ENCODE measurements at places on chromosomes 12 and 14. TPM values are rescaled to one million over a fixed set of nuclear protein-coding genes. Genes with fewer than 3 reads are reported as not detected.

DNA sequence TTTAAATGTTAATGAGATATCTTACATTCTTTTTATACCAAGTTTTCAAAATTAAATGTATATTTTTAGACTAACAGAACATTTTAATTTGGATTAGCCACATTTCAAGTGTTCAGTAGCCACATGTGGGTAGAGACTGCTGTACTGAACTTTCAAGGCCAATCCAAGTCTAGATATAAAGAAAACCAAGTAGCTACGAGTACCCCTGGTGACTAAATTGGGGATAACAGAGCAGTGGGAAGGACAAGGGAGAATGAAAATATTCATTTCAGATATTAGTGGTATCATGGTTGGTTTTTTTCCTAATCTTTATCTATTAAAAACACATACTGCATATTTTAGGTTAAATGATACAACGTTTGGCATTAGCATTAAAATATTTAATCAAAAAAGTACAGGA, 69.4 kb upstream of the RHOJ start:
- DNase-seq = no peak

Gene MDP1
- 19.3 TPM for polyA plus RNA-seq

DNA sequence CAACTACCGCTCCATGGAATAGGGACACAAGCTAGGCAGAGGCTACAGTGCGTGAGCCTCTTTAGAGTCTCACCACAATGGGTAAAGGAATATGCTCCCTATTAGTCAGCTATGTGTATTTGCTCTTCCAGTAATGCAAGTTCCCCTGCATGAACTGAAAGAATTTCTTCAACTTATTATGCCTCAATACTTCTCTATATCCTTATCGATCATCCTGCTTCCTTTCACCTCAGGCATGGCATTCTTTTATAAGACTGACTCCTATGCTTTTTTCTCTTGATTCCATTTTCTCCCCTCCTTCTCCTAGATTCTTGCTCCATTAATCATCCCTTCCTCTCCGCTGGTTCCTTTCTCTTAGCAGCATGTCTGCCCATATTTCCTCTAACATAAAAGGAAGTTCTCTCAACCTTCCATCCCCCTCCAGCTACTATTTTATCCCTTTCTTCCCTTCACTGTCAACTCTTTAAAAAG, 94.5 kb upstream of the CPM start:
- no peak for DNase-seq

DNA sequence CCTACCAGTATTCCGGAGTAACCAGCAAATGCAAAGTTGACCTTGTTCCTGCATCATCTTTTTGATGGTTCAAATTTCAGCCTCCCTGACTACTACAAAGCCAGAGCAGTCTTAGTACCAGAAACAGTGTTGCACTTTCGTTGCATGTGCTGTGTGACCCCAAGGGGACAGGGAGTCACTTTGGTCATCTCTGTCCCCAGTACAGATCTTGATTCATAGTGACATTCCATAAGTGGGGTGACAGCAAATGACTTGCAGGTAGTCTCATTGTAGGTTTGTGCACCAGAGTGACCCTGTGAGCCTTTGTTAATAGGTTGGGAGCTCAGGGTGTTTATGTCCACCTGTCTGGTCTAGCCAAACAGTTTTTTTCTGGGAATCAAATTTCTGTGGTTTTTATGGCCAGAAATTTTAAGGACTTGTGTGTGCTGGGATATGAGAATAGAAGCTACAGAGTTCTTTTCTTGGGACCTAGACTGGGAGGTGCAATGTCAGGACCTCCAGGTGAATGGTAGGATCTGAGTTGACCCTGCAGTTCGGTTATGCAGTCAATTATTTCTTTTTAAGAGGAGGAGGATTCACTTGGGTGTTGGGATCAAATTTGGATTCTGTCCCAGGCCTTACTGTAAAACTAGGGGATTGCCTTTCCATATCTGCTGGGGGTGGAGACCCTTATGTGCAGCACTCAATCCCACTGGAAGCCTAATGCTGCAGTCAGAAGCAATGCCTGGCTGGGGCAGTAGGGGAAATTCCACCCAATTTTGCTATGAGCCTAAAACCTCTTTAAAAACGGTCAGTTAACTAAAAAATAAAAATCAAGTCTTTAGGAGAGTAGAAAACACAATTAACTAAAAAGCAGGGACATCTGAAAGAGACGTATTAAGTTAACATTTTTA, 10.1 kb downstream of the EIF5 start:
- DNase-seq = no peak

- DNase-seq = no peak
Measured at GRCh38 chr12:22722081-22722480, 97.1 kb downstream of the ETNK1 start.

Gene ALDH6A1
- 9.1 TPM for polyA plus RNA-seq
